Stimulated activated CD4-positive, alpha-beta T cell treated with anti-CD3 and anti-CD28 coated beads, Interleukin-1b, Interleukin-23, amount 100 ng/mL, for 1 hour (primary cell): ENCODE measurements at places on chromosomes 5 and 9.

DNA sequence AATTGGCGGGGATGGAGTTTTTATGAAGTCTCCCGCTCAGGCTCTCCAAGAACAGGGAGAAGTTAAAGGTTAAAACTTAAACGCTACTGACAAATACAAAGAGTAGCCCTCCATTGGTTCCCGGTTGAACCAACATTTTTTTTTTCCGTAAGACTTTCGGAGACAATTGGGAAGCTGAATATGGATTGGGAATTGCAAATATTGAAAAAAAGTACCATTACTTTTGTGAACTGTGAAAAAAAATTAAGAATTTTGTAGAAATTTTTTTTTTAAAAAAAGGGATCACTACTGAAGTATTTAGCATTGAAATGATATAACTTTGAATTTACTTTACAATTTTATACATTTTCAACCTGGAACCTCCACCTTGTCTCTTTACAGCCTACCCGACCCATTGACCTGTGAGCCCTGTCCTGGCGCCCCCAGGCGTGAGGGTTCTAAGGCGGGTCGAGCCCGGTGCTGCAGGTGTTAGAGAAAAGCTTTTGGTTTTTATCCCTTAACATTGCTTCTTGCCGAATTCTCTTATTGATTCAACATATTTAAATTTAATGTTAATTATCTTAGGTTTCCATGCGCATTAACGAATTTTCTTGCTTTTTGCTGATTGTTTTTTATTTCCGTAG is 448 bp upstream of the ZNF782 start:
- no peak for DNase-seq

DNA sequence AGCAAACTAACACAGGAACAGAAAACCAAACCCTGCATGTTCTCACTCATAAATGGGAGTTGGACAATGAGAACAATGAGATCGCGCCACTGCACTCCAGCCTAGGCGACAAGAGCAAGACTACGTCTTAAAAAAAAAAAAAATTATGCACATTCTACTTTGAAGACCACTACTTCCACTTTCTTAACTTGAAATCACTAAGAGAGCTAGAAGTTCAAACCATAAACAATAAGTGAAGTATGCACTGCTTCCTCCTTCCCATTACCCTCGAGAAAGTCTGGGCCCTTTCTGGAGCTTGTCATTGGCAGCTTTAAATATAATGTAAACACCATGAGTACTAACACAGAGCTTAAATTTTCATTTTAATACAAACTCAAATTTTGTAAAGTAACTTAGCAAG is 94.9 kb downstream of the TLE1 start:
- DNase-seq, result no peak

- DNase-seq, result no peak
These were observed 449 bp upstream of the PCSK5 start for GRCh38 chr9:75889977-75890471.

GRCh38 chr9:100106616-100107015 is 7.6 kb downstream of the INVS start:
- no peak for DNase-seq

DNA sequence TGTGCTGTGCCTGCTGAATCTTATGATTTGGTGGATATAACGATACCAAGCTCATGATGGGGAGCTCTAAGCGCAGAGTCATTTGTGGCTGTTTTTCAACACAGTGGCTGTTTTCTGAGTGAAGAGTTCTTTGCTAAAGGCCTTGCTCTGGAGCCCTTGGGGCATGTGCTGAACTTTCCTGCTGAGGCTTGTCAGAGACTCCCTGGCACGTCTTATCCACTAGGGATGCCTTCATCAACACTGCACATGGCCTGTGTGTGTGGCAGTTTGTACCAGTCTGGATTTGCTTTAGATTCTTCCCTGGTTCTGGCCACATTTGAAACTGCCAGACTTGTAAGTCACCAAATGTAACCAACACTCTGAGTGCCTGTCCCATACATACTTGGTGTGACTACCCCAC is 188.2 kb downstream of the DMRT2 start:
- DNase-seq, result no peak

GRCh38 chr9:2677915-2678889 is 39.1 kb upstream of the KCNV2 start:
- no peak for DNase-seq

DNA sequence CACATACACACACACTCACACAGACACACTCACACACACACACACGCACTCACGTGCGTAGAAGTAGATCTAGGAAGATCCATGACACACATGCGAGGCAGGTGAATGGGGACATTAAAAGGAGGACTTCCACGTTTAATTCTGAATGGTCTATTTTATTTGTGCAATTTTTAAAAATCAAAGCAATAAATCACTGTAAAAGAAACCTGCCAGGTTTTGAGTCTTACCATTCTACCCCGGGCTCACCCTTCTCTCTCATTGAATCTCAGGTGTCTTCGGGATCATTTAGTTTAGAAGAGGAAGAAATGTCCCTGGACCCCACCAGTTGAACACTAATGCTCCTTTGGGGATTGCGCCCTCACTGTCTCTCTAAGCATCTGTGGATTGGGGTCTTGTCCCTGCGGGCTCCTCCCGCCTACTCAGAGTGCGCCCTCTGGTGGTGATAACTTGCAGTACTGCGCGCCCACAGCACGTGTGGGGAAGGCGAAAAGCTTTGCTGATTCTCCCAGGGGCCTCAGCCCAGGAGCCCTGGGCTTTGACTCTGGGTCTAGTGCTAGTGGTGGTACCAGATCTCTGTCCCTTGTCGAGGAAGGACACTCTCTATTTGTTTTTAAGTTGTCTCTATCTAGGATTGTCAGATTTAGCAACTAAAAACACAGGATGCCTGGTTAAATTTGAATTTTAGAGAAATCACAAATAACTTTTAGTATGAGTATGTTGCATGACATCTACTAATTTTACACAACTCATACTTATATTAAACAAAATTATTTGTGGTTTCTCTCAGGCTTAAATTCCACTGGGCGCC is 34.8 kb downstream of the BOD1 start:
- no peak for DNase-seq

- no peak for DNase-seq
These were observed 292.7 kb upstream of the RASA1 start for GRCh38 chr5:86974955-86975354.

- DNase-seq, result no peak
These were observed 5.8 kb upstream of the PCA3 start for GRCh38 chr9:76758476-76758875.

DNA sequence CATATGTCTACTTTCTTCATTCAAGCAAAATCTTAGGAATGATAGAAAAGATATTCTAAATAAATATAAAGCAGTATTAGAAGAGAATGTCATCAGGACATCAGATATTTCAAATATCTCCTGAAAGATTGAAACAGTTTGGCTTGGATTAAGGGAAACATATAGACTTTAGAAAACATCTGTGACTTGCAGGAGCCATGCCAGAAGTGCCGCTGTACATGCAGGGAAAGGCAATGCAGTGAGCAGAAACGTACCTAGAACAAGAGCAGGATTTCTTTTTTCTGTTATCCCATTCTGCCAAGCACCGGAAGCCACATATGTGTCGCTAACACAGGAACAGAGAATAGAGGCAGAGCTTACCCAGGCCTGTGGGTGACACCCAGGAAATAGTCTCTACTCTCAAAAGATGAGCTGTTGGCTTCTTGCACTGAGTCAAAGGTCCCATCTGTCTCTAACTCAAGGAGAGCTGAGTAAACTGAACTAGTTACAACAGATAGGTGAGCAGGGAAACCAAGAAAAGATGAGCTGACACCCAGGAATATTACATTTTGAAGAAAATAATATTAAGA is 5.8 kb downstream of the ADAMTS19 start:
- no peak for DNase-seq

DNA sequence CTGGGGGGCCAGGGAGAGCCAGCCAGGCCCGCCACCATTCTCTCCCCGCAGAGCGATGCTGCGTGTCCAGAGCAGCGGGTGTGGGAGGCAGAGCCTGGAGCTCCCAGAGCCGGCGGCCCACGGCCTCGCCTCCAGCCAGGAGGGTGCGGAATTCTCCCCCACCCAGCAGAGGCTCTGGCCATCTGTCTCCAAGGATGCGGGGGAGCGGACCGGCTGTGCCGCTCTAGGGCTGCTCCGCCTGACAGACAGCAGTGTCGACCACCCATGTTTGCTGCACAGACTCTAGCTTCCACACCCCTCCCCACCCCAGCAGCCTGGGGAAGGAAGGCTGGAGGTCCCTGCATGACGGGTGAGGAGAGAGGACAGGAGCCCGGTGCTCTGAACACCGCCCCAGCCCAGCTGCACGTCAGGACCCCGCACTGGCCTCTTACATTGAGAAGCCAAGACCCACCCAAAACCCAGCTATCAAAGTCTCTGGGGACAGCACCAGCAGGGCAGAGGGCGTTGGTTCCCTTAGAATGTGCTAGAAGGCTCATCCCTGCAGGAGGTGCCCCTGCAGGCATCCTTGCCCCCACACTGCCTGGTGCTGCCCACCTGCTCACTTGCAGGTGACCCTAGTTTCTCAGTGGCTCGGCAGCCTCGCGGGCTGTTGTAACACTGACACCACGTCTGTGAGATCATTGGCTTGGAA is 29.7 kb upstream of the FCN1 start:
- DNase-seq, result no peak

DNA sequence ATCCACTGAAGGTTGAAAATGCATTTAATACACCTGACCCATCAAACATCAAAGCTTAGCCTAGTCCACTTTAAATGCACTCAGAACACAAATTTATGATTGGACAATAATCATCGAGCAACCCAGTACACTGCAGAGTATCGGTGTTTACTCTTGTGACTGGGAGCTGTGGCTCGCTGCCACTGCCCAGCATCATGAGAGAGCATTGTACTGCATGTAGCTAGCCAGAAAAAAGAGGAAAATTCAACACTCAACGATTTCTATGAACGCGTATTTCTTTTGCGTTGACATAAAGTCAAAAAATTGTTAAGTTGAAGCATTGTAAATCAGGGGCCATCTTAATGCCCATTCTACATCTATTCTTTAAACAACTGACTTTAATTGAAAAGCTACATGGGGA is 95.1 kb upstream of the CD180 start:
- DNase-seq, result no peak

GRCh38 chr5:143245929-143246561 is 157.4 kb downstream of the NR3C1 start:
- no peak for DNase-seq

- no peak for DNase-seq
These were observed 5.6 kb downstream of the OTULINL start for GRCh38 chr5:14587150-14587549.

DNA sequence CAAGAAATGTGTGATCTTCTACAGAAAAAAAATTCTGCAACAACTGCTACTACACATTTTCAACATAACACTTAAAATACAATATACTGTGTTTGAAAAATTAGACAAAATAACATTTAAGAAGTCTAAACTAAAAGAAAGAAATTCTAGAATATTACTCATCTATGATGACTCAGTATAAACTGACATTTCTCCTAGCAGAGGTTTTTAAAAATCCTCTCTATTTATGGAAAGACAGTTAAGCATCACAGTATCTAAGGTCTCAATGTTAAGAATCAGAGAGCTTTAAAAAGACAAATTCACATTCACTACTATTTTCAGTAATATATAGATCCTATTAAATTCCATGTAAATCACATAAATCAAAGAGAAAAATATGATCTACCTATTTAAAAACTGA is 61.3 kb downstream of the NR2F1-AS1 start:
- DNase-seq, result no peak

DNA sequence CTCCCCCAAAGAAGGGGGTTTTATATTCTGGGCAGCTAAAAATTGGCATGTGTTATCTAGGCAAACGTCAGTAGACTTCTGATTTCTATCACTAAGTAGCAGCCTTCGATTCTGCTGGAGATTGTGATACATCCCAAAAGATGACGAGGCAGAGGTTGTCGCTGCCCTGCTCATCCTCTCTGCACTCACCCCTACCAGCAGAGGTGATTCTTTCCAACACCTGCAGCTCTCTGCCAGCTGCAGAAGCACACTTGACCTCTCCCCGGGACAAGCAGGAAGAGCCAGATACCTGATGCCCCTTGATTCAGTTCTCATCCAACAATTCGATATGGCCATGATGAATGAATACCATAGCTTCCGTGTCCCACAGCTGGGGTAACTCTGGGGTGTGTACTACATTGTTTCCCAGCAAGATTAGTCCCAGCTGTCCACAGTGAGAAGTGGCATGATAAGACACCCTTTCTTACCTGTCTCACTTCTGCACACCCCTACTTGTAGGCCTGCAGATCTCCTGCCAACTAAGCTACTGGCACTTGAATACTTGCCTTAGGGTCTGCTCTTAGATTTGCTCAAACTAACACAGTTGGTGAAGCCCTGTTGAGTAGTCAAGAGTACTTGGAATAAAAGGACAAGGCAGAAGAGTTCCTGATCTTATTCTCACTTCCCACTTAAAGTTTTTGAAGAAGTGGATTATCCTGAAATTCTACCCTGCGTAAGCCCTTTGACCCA is 37.6 kb upstream of the SMAD5 start:
- no peak for DNase-seq

DNA sequence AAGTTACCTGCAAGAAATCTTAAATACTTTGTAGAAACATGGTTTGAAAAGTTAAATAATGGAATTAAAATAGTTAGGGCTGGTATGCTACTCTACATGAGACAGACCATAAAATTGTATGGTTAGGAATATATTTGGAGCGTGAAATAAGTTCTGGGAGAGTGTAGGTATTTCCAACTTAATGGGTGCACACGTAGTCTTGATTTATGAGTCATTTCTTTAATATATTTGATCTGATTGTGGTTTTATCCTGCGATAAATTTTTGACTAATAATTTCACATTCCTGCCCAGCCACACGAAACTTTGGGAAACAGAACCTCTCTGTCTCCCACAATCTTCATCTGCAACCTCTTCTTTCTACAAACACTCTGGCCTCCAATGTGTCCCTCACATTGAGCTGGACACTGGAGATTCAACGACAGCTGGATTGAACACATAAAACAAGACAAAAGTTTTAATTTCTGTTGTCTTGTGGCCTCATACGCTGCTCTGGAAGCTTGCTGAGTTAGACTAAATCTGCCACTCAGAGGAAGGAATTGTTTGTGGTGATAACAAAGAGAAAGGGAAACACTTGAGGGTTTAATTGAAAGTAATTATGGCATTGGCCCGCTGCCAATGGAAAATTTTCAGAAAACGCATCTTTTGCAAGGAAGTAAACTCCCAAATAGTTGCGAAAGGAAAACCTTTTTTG is 201.8 kb upstream of the ZNF608 start:
- no peak for DNase-seq

- DNase-seq, result no peak
These were observed 47.9 kb downstream of the RNF180 start for GRCh38 chr5:64213531-64213930.

- DNase-seq, result no peak
These were observed 93.0 kb upstream of the COL5A1 start for GRCh38 chr9:134548618-134549017.
